ENCODE measurements at places on chromosomes 6 and 20.

- no peak for DNase-seq
These were observed 16.0 kb downstream of the FOXO3 start for GRCh38 chr6:108576709-108577108.

GRCh38 chr6:55841341-55841740, 34.0 kb downstream of the BMP5 start:
- no peak for DNase-seq

DNA sequence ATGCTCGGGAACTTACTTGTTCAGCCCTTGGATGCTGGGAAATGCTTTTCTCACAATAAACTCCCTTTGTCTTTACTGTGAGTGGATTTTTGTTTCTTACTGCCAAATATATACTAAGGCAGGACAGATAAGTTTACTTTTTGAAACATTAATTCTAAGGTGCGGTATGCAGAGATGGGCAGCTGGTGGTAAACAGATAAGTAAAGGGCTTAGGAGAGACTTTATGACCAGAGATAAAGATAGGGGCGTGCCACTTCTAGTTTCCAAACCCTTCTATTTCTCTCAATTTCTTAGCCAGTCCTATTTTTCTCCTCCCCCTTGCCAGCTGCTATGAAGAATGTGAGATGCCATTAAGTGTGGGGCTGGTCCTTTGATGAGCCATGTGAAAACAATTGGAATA, 16.3 kb downstream of the SAMD3 start:
- no peak for DNase-seq

GRCh38 chr20:62535964-62536363, 60.2 kb upstream of the GATA5 start:
- DNase-seq = no peak

GRCh38 chr20:6618051-6618450, 149.4 kb upstream of the BMP2 start:
- no peak for DNase-seq

- DNase-seq = no peak
These were observed 48.0 kb downstream of the BMP7 start for GRCh38 chr20:57218489-57218888.

Data from NCI-H1105 treated with DMSO at 0.1 percent for 48 hours (cell line).